Activated CD4-positive, CD25-positive, alpha-beta regulatory T cell (primary cell): ENCODE measurements at places on chromosomes 5 and 9.

GRCh38 chr5:79209505-79209904 is 26.4 kb upstream of the JMY start:
- DNase-seq = no peak

DNA sequence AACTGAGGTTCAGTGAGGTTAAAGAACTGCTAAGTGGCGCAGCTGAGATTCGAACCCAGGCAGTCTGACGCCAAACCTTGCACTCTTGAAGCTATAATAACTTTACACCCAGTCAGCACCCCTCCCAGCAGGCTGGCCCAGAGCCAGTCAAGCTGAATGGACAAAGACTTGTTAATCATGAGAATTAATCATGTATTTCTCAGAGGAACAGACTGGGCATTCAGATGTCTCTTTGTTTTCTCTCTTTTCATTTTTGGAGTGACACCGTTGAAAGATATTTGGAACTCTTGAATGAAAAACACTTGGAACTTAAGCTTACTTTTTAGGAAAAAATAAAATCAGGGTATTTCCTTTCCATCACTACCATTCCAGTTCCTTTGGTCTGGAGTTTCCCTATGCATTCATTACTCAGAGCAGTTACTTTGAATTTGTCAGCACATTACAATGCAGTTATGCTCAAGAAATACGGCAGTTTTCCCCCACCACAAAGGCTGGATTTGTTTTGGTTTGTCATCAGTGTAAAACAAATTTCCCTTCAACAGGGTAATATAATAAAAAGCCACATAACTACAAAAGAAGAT is 22.6 kb upstream of the MAMDC2 start:
- no peak for DNase-seq

- DNase-seq = no peak
Measured at GRCh38 chr5:7755958-7756357, 95.0 kb downstream of the CFAP90 start.

GRCh38 chr5:163105456-163105855 is 331.9 kb upstream of the CCNG1 start:
- DNase-seq = no peak

DNA sequence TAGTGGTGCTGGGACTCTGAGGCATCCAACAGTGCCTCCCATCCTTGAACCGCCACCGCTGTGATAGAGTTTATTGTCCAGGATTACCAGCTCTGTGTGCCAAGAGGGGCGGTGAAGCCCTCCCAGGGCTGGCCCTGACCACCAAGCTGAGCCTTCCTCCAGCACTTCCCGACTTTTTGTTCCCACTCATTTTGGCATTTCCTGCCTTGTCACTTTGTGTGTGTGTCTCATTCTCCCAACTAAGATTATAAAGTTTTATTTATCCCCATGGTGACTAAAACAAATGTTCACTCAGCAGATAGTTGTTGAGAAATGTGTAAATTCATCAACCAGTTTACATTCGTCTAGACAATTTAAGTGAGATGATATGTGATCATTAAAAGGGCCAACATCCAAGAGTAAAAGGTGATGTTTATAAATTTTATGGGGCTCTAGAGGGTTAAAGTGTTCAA is 2.5 kb downstream of the F2R start:
- DNase-seq = no peak

DNA sequence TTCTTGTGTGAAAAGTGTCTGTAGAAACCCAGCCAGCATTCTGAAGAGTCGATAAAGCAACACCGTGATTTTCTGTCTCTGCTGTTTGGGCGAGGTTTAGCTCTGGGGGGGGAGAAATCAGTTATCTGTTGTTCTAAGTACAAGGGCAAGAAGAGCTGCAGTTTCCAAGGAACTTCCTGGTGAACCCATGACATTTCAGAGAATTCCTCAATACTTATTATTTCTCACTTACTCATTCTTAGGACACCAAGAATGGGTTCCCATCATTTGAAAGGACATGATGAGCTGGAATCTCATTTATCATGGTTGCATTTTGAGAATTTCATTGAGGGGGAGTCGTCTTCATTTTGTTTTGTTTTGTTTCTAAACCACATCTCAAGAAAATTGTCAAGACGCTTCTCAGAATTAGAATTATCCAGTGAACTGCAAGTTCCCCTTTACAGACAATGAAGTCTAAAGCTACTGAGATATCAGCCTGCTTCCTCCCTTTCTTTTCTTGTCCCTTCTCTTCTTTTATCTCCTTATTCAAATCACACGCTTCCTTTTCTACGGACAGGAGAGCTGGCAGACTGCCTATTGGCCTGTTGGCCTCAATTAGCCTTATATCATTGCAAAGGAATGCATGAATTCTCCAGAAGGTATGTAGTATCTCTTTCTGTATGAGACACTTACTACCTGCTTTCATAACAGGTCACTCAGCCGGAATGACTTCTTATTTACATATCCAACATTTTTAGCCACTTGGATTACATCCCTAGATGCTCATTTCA is 53.7 kb downstream of the ZNF462 start:
- DNase-seq = no peak

DNA sequence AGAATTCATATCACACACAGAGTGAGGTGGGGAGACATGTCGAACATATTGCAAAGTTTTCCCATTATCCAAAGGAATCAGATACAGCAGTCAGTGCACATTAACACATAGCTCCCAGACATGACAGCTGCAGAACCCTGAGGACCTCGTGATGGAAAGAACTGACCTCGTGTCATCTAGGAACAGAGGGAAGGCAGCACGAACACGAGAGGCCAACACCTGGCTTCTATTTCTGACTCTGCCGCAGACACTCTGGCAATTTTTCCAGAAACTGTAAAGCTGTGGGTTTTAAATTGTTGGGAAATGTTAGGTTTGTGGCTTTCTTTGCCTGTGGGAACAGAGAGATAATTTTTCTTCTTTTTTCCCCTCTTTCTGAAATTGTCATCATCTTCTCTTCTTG is 315.0 kb upstream of the PIK3R1 start:
- DNase-seq = no peak

DNA sequence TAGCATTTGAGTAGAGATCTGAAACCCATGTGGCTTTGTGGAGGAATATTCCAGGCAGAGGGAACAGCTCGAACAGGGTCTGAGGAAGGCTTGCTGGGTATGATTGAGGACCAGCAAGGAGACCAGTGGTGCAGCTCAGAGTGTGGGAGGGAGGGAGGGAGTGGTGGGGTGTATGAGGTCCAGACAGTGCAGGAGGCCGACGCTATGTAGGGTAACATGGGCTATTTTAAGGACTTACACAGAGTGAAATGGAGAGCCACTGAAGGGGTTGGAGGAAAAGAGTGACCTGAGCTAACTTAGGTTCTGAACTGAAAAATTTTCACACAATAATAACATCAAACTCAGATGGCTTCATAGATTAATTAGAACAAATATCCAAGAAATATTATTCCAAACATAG is 41.9 kb downstream of the HMGXB3 start:
- no peak for DNase-seq

GRCh38 chr9:123337971-123338370 is 18.0 kb upstream of the CRB2 start:
- no peak for DNase-seq

- DNase-seq = no peak
Measured at GRCh38 chr9:109319017-109319625, 1.7 kb downstream of the EPB41L4B start.

GRCh38 chr5:77924081-77924480 is 147.9 kb upstream of the TBCA start:
- DNase-seq = no peak

- no peak for DNase-seq
Measured at GRCh38 chr5:132227235-132227484, 493 bp downstream of the P4HA2 start.

- no peak for DNase-seq
Measured at GRCh38 chr9:74125941-74126340, 371.2 kb upstream of the RORB start.

DNA sequence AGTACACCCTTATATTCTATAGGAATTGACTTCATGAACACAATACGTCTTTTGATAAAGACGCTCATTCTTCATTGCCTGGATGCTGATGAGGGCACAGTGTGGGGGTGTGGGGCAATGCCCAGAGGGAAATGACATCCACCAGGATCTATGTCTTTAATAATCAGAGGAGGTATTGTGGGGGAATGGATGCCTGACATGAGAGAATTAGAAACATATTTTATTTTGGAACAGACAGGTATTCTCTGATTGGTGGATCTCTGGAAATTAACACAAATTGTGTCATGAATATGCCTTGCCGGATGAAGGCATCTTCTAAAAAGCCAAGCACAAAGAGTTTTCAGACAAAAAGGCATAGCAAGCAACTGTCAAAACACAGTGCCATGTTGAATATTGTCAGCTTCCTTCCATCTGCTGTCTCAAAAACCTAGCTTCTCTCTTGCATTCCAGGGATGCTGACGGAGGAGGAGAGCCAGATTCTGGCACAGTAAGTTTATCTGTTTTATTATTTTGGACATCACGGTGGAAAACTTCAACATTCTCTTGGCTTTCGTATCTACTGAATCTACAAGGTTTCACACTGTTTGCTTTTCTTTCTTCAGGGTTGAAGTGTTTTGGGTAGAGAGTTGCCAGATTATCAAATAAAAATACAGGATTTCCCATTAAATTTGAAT is 3.9 kb upstream of the C5orf58 start:
- no peak for DNase-seq

GRCh38 chr5:177455661-177456590 is 9.3 kb downstream of the PRR7 start:
- peak; percentile 84 for DNase-seq

DNA sequence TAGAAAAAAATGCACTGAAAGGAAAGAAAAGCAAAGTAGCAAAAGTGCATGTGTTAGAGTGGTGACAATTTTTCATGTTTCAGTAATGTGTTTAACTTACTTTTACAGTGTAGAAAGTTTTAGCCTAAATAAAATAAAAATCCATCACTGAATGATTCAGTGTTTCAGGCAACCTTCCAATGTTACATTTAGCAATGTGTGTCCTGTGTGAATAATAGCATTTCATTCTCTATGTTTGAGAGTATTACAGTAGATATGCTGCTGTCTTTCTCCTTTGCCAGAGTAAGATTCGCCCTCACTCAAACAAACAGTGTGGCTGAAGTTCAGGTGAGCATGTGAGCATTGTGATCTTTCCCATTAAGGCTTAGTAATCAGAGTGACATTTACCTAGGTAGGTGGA is 171.1 kb downstream of the TARS1 start:
- no peak for DNase-seq

DNA sequence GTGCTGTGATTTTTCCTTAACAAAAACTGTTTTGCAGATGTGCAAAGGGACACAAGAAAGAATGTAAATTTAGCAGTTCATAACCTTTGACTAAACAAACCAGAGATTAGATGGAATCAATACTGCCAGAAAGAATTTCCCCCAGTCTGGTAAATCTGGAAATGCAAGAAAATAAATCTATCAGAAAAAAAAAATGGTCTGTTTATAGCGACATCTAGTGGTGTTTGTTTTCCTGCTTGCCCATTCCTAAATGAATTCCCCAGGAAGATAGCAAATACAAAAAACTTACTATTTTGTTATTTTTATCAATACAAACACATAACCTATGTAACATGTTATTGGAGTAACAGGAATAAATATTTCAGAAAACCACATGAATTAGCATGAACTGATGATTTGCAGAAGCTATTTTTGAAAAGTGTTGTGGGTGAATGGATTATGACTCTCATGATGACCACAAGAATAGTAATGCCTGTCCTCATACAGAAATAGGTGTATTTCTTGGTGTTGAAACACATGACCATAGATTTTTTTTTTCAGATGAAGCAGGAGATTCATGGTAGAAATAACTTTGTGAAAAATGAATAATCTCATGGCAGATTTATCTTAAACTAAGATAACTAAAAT is 1703.8 kb downstream of the MAT2B start:
- DNase-seq = no peak

GRCh38 chr5:66222455-66222854 is 78.4 kb downstream of the SREK1 start:
- DNase-seq = no peak

DNA sequence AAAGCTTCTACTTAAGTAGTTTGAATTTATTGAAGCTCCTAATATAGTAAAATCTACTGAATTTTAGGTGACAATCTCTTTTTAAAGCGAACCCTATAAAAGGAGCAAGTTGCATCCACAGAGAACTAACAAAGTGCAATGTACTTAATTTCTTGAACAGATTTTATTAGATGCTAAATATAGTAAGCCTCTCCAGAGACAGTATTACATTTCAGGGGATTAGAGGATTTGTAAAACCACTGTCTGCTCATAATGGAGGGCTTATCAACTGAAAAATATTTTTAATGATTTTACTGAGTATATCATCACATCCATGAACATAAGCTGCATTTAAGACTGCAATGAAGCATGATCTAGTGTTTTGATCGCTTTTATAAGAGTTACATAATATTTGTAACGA is 230.0 kb upstream of the EFNA5 start:
- no peak for DNase-seq

GRCh38 chr9:133873009-133873408 is 119.1 kb downstream of the VAV2 start:
- DNase-seq = no peak

DNA sequence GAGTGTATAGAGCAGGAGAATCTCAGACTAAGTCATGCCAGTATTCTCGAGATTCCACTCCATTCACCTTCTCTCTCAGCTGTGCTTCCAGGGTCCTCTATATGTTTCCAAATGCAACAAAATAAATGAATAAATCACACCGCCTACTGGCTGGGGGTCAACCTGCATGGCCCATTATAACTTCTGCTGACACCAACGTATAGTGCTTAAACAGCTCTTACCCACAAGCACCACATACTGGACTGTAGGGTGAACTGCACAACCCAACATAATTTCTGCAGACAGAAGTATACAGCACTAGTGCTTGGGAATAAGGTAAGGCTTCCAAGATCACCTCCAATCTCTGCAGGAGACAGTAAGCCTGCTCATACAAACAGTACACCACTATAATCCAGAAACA is 33.1 kb upstream of the HTR4 start:
- no peak for DNase-seq
